ENCODE measurements at places on chromosomes 2 and 18.

GRCh38 chr18:49961271-49961670 lies 147.9 kb upstream of the ACAA2 start:
- DNase-seq = no peak

DNA sequence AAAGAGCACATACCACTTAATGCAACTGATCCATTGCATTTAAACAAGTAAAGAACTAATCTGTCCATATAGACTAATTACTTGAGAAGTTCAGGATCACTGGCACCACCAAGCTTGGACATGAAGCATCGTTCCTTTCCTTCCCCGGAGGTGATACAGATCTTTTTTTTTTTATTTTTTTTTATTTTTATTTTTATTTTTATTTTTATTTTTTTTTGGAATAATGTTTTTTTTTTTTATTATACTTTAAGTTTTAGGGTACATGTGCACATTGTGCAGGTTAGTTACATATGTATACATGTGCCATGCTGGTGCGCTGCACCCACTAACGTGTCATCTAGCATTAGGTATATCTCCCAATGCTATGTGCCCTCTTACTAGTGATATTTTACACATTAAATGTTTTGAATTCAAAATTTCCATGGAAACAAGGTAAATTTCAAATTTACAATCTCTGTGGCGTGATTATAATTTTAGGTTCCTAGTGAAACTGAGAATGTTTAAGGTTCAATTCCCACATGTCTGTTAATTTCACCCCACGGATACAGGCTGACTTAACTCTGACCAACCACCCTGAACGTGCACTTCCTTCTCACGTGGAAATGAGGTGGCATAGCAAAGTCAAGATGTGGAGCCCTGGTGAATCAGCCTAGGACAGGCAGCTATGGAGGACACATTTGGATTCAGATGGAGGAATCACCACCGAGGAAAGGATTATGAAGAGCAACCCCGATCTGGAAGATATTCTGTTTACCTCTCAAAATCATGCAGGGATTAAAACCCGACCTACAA lies 101.6 kb upstream of the THOC1 start:
- DNase-seq = no peak

GRCh38 chr18:48319801-48320638 lies 89.2 kb downstream of the ZBTB7C start:
- no peak for DNase-seq

- DNase-seq = no peak
Observed at GRCh38 chr2:209097168-209097567, 326.7 kb upstream of the MAP2 start.

DNA sequence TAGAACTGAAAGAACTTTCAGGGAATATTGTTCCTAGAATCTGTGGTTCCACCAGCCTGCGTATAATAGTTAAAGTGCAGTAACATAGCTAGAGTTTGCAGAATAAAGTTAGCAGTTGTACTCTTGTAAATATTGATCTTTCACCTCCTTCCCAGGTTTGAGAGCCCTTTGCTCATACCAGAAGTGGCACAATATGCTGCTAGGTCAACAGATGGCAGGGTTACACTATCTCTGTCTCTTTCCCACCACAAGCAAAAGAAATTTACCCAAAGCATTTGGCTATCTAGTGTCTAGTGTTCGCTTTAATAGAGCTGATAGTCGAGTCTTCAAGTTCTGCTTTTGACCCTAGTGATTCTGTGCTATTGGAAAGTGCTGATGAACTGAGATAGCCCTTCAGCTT lies 119.0 kb upstream of the KLHL14 start:
- no peak for DNase-seq

- DNase-seq = no peak
Observed at GRCh38 chr2:78330193-78330592, 695.3 kb upstream of the REG3G start.

DNA sequence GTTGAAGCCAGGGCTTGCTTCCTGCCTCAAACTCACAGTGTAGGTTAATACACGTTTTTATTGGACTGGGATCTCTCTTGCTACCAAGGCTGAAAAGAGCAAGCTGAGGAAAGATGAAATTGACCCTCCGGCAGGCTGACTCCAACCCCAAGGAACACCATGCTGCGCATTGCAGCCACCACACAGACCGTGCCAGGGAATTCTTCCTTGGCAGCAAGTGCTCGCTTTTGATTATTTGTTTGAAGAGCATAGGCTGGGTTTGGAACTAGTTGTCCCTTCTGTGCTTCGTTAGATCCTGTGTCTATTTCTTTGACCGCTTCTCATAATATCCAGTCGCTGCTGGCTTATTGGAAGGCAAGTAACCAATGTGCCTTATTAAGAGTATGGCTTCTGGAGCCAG lies 34.4 kb upstream of the DARS1 start:
- DNase-seq = no peak

DNA sequence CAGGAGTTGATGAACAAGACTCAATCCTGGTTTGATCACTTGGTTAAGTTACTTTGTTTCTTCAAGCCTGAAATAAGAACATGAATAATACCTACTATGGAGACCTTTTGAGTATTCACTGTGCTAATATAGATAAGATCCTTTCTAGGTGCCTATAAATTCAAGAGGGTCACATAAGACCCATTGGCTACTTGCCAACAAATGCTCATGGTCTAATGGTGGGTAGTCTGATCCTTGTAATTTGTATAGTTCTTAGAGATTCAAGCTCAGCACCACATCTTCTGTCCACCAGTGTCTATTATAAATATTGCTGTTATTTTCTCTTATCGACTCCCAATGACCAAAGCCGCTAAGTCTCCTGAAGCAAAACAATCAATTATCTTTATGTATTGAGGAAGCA lies 27.4 kb upstream of the ACSL3 start:
- no peak for DNase-seq

- no peak for DNase-seq
Observed at GRCh38 chr2:194205568-194206227, 1451.3 kb upstream of the SLC39A10 start.

DNA sequence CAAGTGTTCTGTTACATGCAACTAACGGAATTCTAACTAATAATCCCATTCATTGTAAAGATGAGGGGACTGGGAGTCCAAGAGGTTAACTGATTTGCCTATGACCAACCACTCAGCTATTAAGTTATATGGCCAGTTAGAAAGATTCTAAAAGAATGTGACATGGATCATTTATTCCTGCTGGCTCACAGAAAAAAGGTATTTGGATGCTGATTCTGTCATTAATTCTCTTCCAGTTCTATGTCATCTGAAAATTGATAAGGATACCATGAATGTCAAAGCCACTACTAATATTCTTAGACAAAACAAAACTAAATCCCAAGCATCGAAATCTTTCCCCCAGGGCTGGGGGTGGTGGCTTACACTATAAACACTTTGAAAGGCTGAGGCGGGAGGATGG lies 41.2 kb upstream of the GORASP2 start:
- DNase-seq = no peak

GRCh38 chr18:68826121-68826520 lies 28.2 kb downstream of the CCDC102B start:
- DNase-seq = no peak

- no peak for DNase-seq
Observed at GRCh38 chr2:194271293-194271961, 1385.6 kb upstream of the SLC39A10 start.

GRCh38 chr2:148802448-148803220 lies 72.4 kb upstream of the KIF5C start:
- no peak for DNase-seq

DNA sequence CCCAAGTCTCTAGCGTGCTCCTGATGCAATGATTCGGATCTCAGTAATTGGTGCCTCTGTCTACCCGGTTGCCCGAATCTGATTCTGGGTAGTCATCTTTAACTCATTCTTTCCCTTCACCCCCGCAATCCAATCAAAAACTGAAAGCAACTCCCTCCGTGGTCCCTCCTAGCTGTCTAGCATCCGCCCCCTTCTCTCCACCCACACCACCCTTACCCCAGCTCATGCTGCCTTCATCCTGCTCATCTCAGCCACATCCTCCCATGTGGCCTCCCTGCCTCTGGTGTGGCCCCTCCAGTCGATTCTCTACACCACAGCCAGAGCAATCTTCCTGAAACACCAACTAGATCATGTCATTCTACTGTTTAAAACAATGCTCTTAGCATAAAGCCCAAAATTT lies 62.3 kb downstream of the TTC32 start:
- DNase-seq = no peak

- DNase-seq = no peak
Observed at GRCh38 chr2:179729966-179730365, 131.4 kb downstream of the ZNF385B start.

GRCh38 chr2:240405684-240406313 lies 29.7 kb upstream of the GPC1 start:
- DNase-seq = no peak

- no peak for DNase-seq
Observed at GRCh38 chr2:235194351-235194750, 242.5 kb downstream of the SH3BP4 start.

GRCh38 chr2:149307014-149307413 lies 23.4 kb upstream of the LYPD6 start:
- no peak for DNase-seq

DNA sequence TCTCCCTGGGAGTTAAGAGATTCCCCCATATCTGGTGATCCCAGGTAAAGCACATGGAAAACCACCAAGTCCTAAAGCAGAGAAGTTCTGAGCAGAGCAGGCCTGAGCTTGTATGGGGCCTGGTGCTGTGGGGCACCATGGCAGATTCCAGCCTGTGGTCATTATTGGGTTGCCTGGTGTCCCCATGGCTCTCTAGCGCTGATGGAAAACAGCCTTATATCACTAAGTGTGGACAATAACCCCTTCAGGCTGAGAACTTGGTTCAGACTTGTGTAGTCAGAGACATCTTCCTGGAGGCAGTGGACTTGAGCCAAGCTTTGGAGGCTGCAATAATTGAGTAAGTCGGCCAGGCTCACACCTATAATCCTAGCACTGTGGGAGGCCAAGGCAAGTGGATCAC lies 96.8 kb downstream of the MCFD2 start:
- DNase-seq = no peak

DNA sequence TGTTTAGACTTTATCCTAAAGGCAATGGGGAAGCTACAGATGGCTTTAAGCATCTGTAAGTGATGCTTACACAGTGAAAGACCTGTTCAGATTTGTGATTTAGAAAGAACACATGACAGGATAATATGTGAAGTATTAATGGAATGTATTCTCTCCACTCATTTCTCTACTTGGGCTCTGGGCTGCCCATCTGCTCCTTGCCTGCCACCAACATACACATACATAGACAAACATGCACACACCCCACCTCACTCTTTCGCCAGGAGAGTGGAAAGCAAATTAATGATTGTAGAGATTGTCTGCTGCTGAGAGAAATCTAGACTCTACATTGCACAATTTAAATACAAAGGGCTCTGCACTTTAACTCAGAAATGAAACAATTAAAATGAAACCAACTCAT lies 61.0 kb upstream of the NFE2L2 start:
- no peak for DNase-seq

- no peak for DNase-seq
Observed at GRCh38 chr2:241796610-241797138, 12.3 kb upstream of the NEU4 start.

- no peak for DNase-seq
Observed at GRCh38 chr2:24861500-24861899, 58.5 kb downstream of the ADCY3 start.

- no peak for DNase-seq
Observed at GRCh38 chr2:67221266-67221665, 175.9 kb upstream of the ETAA1 start.

- no peak for DNase-seq
Observed at GRCh38 chr2:71743995-71744675, 290.8 kb downstream of the DYSF start.

DNA sequence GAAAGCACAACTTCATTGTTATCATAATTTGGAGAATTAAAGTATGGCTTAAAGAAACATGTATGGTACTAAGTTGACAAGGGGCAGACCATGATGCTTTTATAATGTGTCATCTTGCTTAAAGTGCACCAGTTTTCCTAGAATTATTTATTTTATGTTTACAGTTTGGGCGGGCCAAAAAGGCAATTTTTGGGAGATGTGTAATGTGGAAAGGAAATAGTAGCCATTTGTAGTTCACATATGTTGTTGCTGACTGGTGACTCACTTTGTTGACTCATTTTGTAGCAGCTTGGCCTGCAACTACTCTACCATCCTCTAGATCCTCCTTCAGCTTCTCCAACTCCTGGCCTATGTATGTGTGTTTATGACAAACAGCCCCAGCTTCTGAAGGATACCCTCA lies 7.7 kb downstream of the ZSCAN30 start:
- no peak for DNase-seq

- DNase-seq = no peak
Observed at GRCh38 chr2:235716875-235717496, 223.1 kb downstream of the AGAP1 start.

- DNase-seq = no peak
Observed at GRCh38 chr2:25700221-25700660, 26.9 kb upstream of the DTNB start.

DNA sequence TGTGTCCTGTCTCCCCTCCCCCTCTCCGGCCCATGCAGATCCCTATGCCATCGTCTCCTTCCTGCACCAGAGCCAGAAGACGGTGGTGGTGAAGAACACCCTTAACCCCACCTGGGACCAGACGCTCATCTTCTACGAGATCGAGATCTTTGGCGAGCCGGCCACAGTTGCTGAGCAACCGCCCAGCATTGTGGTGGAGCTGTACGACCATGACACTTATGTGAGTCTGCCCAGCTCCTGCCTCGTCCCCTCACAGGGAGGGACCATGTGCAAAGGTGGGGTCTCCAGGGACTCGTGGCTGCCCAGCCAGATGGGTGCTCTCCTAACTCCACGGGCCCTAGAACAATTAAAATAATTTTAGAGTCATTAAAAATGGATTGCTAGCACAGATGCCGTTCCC lies 145.2 kb downstream of the DYSF start:
- DNase-seq = no peak

- no peak for DNase-seq
Observed at GRCh38 chr2:217085543-217085942, 225.7 kb upstream of the TNP1 start.

- no peak for DNase-seq
Observed at GRCh38 chr2:178317811-178318210, 123.5 kb downstream of the OSBPL6 start.

GRCh38 chr2:69553991-69554390 lies 89.5 kb downstream of the AAK1 start:
- DNase-seq = no peak

- DNase-seq = no peak
Observed at GRCh38 chr2:208542465-208543041, 136.0 kb downstream of the PTH2R start.

- DNase-seq = no peak
Observed at GRCh38 chr2:46748735-46749531, 166.7 kb downstream of the MCFD2 start.

- no peak for DNase-seq
Observed at GRCh38 chr2:221399183-221399582, 172.9 kb downstream of the EPHA4 start.

Data from CD4-positive, alpha-beta T cell treated with Interleukin-1 beta for 1 hour (primary cell).